ENCODE measurements at places on chromosomes 6 and 20.

DNA sequence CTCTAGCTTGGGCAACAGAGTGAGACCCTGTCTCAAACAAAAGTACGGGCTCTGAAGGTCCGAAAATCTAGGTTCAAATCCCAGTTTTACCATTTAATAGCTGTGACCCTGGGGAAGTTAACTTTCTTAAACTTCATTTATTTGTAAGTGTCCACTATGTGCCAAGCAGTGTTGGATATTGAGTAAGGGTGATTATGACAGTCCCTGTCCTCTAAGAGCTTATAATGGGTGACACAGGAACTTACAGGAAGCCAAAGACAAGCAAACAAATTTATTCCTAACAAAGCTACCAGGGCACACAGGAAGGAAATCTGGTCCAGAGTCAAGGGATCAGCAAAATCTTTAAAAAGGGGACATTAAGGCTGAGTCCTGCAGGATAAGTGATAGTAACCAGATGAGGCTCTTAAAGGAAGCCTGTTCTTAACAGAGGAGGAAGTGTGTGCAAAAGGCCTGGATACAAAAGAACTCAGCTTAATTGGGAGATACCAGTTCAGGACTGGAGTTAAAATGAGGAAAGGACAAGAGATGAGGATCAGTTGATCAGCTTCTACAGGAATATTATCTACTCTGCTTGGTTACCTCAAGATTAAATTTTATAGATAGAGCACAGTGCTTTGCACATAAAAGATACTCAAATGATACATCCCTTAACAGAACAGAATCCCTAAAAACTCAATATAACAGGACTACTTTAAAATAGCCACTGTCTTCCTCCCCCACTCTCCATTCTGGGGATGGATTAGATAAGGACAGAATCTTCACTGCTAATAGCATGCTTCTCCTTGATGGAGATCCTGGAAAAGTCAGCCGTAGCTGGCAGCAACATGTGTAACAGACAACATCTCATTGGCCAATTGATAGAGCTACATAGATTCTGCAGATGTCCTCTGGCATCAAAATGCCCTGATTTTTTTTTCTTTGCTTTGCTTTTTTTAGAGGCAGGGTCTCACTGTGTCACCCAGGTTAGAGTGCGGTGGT is 6.1 kb downstream of the SNX3 start:
- peaks cover 8% of the 10 kb centered on the region for H3K36me3 ChIP-seq
- DNase-seq = no peak
- H3K27ac ChIP-seq = no peak overlapping the region

DNA sequence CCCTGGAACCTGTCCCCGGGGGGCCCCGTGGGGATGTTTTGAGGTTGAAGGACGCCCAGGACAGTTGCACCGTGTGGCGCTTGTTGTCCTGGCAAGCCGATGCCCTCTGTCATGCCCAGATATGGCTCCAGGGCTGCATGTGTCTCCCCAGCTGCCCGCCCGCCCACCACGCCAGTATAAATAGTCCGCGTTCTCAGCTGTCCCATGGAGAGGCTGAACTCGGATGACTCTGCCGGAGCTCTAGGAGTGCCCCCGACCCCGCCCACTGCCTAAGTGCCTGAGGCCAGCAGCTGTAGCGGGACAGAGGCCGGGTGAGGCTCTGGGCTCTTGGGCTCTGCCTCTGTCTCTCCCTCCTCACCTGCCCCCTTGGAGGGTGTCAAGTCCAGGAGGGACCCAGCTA is 83.0 kb upstream of the GATA5 start:
- no peak overlapping the region for H3K4me3 ChIP-seq
- H3K4me1 ChIP-seq = peaks cover 8% of the 10 kb centered on the region
- peaks cover 9% of the 10 kb centered on the region for H3K27me3 ChIP-seq

DNA sequence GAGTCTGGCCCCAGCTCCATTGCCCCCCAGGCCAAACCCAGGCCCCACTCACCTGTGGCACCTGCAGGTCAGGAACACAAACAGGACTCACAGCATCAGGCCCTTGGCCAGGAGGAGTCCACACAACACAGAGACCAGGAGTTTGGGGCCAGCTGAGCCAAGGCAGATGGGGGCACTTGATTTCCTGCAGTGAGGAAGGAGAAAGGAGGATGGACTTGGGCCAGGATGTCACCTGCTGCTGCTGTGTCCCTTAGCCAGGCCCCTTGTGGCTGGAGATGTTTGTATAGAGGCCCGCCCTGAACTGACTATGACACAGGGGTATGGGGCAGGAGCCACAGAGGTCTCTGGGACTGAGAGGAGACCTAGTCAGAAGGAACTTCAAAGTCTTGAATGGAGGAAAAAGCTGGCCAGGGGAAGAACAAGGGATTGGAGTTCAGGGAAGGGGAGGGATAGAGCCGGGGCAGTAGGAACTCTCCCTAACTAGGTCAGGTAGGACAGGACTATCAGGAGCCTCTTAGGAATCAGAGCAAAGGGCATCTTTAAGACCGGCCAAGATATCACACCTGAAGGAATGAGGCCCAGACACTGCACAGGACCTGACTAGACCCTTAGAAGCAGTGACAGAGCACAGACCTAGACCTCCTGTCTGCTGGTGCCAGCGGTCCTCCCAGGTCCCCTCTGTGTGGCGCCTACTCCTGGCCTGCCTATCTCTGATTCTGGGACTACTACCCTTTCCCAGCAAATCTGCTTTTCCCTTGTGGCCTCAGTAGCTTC is 8.8 kb upstream of the TREML2 start:
- H3K4me1 ChIP-seq = no peaks in the 10 kb centered on the region
- no peak overlapping the region for H3K4me3 ChIP-seq
- H3K27me3 ChIP-seq = peaks cover 61% of the 10 kb centered on the region
- no peak for DNase-seq
- H3K36me3 ChIP-seq = no peaks in the 10 kb centered on the region
- no peak overlapping the region for H3K27ac ChIP-seq

- DNase-seq = no peak
- H3K27me3 ChIP-seq = no peaks in the 10 kb centered on the region
- no peak overlapping the region for H3K27ac ChIP-seq
- peaks cover 34% of the 10 kb centered on the region for H3K36me3 ChIP-seq
- no peak overlapping the region for H3K4me3 ChIP-seq
Observed at GRCh38 chr6:38134704-38135088, 315.2 kb downstream of the ZFAND3 start.

DNA sequence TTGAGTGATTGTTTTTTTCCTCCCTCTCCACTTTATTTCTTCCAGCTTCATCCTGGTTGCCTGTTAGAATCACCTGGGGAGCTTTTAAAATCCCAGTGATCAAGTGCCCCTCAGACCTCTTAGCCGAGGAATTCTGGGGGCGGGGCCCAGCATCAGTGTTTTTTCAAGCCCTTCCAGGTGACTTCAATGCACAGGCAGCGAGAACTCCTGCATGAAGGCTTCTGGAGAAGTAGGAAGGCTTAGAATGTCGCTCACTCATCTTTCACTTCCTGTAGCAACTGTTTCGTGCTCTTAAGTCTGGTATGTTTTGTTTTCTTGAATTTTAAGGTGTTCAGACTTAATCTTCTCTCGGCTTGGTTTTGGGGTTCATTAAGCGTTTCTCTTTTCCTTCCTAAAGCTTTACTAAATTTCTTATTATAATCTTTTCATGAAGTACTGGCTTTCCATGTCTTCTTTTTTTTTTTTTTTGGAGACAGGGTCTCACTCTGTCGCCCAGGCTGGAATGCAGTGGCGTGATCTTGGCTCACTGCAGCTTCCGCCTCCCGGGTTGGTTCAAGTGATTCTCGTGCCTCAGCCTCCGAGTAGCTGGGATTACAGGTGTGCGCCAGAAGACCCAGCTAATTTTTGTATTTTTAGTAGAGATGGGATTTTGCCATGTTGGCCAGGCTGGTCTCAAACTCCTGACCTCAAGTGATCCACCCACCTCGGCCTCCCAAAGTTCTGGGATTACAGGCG is 30.9 kb upstream of the TULP1 start:
- DNase-seq = no peak
- H3K4me1 ChIP-seq = peaks cover 33% of the 10 kb centered on the region
- H3K4me3 ChIP-seq = no peak overlapping the region

GRCh38 chr6:72972579-72972978 is 252.7 kb downstream of the KHDC1L start:
- no peak overlapping the region for H3K27ac ChIP-seq
- no peaks in the 10 kb centered on the region for H3K27me3 ChIP-seq
- peaks cover 18% of the 10 kb centered on the region for H3K4me1 ChIP-seq
- H3K36me3 ChIP-seq = peaks cover 2% of the 10 kb centered on the region

- H3K36me3 ChIP-seq = no peaks in the 10 kb centered on the region
- no peak for DNase-seq
- no peak overlapping the region for H3K4me3 ChIP-seq
Observed at GRCh38 chr20:42046371-42047085, 428.4 kb upstream of the CHD6 start.

DNA sequence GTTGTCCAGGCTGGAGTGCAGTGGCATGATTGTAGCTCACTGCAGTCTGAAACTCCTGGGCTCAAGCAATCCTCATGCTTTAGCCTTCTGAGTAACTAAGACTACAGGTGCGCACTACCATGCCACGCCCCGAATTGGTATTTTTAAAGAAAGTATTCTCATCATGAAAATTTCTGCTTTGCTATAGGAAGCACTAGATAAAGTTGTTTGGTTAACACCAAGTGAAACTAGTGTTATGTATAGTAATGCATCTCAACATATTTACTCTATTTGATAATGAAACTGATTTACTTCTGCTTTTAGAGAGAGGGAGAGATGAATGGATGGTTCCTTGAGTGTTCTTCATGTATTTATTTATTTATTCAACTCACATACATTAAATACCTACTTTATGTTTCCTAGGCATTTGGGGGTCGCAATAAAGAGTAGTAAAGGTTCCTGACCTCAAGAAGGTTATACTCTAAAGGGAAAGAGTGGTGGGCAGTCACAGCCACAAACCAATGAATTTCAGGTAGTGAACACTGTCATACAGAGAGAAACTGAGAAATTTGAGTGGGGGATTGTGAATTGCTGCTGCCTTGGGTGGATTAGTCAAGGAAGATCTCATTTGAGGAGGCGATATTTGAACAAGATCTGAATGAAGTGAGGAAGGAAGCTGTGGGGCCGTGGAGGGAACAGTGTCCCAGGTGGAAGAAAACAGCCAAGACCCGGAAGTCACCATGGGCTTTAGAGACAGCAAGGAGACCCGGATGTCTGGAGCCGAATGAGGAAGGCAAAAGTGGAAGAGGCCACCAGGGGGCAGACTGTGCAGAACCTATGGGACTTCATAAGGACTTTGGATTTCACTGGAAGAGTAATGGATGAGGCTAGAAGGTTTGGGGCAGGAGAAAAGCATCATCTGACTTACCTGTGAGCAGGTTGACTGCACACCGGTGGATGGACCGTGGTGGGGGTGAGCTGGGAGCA is 185.6 kb downstream of the TSHZ2 start:
- peaks cover 10% of the 10 kb centered on the region for H3K36me3 ChIP-seq
- DNase-seq = no peak
- H3K4me3 ChIP-seq = no peak overlapping the region
- H3K27me3 ChIP-seq = no peaks in the 10 kb centered on the region
- peaks cover 15% of the 10 kb centered on the region for H3K4me1 ChIP-seq
- H3K27ac ChIP-seq = no peak overlapping the region

DNA sequence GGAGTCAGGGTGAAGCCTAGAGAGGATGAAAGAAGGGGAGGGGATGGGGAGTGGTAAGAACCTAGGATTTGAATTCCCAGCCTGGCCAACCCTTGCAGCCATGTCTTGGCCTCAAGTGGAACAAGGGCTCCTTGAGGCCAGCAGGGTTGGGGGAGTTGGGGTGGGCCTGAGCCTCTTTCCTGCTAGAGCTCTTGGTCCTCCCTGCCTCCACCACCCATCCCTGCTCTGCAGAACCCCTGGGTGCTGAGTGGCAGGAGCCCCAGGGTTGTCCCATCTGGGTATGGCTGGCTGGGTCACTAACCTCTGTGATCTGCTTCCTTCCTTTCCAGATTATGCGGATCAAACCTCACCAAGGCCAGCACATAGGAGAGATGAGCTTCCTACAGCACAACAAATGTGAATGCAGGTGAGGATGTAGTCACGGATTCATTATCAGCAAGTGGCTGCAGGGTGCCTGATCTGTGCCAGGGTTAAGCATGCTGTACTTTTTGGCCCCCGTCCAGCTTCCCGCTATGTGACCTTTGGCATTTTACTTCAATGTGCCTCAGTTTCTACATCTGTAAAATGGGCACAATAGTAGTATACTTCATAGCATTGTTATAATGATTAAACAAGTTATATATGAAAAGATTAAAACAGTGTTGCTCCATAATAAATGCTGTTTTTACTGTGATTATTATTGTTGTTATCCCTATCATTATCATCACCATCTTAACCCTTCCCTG is 8.3 kb downstream of the VEGFA start:
- no peak overlapping the region for H3K27ac ChIP-seq
- H3K36me3 ChIP-seq = peaks cover 35% of the 10 kb centered on the region
- DNase-seq = no peak
- H3K4me1 ChIP-seq = peaks cover 38% of the 10 kb centered on the region
- no peak overlapping the region for H3K4me3 ChIP-seq
- no peaks in the 10 kb centered on the region for H3K27me3 ChIP-seq

DNA sequence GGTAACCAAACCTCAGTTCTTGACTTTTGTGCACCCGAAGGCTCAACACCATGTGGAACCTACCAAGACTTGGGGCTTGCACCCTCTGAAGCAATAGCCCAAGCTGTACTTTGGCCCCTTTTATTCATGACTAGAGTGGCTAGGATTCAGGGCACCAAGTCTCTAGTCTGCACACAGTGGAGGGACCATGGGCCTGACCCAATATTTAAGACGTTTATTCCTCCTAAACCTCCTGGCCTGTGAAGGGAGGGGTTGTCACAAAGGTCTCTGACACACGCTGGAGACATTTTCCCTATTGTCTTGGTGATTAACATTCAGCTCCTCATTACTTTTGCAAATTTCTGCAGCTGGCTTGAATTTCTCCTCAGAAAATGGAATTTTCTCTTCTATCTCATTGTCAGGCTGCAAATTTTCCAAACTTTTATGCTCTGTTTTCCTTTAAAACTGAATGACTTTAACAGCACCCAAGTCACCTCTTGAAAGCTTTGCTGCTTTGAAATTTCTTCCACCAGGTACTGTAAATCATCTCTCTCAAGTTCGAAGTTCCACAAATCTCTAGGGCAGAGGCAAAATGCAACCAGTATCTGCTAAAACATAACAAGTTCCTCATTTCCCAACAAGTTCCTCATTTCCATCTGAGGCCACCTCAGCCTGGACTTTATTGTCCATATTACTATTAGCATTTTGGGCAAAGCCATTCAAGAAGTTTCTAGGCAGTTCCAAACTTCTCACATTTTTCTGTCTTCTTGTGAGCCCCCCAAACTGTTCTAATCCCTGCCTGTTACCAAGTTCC is 481.4 kb upstream of the BTBD3 start:
- no peak overlapping the region for H3K4me3 ChIP-seq
- DNase-seq = no peak
- H3K27me3 ChIP-seq = no peaks in the 10 kb centered on the region

DNA sequence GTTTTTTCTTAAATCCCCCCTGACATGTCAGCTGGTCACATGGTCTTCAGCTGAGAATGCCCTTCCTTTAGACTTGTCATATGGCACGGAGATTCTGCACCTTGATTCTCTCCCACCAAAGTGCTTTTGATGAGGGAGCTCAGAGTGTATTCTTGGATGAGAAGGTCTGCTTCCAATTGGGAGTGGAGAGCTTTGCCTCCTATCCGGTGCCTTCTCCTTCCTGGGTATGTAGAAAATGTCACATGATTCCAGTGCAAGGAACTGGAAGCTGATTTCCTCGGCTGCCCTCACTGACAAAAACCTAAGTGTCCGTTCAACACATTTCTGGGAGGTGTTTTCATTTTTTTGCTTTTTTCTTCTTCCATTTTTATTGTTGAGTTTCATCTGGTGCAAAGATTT is 197.2 kb downstream of the TFAP2C start:
- peaks cover 27% of the 10 kb centered on the region for H3K27me3 ChIP-seq
- H3K27ac ChIP-seq = peak overlapping the region; percentile 23
- peaks cover 12% of the 10 kb centered on the region for H3K4me1 ChIP-seq
- no peak overlapping the region for H3K4me3 ChIP-seq
- no peaks in the 10 kb centered on the region for H3K36me3 ChIP-seq

GRCh38 chr20:51029963-51030920 is 7.3 kb upstream of the KCNG1 start:
- peaks cover 27% of the 10 kb centered on the region for H3K4me1 ChIP-seq
- no peak overlapping the region for H3K27ac ChIP-seq
- no peaks in the 10 kb centered on the region for H3K36me3 ChIP-seq
